ENCODE measurements at places on chromosomes 2 and 18.

- DNase-seq = no peak
These were observed 91.1 kb downstream of the TTC32 start for GRCh38 chr2:19810637-19811036.

DNA sequence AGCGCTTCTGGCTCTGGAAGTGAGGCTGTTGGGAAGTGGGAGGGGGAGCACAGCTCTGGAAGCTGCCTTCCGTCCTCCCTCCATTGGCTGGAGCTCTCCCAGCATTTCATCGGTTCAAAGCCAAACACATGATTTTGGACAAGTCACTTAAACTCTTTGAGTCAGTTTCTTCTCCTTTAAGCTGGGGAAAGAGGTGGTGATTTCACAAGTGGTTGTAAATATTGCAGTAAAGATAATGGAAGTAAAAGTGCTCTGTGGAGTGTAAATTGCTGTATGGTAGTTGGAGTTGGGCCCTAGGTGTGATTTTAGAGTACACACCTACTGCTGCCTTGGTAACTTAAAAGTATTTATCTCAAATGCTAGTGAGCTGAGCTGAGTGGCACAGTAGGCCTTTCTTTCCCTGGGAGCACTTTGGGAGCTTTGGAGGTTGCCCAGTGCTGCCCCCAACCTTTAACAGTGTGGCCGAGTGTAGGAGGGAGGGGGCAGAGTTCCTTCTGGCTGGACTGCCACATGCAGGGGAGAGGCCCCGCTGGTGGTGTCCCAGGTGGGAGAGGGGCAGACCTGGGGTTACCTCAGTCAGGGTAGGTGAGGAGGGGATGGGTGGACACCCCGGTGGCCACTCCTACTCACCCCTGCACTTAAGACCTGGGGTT is 54.7 kb downstream of the ASAP2 start:
- no peak for DNase-seq

DNA sequence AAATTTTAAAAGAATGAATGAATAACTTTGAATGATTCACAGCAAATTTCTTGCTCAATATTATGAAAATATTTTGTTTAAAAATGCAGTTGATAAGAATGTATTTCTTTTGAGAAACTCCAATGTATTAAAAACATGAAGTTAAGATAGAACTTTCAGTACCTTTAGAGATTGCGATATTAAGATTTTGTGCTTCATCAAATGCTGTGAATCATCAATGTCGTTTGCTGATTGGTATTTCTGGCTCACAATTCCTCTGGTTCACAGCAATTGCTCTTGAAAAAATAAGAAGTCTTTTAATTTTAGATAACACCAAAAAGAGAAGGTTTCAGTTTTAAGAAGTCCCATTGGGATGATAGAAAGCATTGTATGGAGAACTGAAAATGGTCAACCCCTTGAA is 228.7 kb downstream of the IKZF2 start:
- no peak for DNase-seq

- no peak for DNase-seq
These were observed 53.4 kb downstream of the CHN1 start for GRCh38 chr2:174951745-174952144.

GRCh38 chr2:120442923-120443571 is 97.1 kb downstream of the INHBB start:
- no peak for DNase-seq

DNA sequence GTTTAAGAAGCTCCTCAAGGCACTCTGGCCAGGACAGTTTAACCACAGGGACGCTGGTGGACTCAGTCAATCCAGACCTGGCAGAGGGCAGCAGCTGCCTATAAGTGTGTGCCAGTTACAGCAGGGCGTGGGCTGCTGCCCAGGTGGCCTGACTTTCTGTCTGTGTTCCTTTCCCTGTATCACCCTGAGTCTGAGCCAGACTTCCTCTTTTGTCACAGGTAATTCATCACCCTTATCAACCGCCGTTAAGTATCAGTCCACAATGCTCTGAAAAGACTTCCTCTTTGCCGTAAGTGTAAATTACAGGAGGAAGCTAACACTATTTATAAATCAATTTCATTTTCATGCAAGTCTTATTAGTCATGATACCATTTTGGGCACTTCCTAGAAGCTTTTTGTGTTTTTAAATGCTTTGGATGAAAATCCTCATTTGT is 7.0 kb downstream of the LPIN1 start:
- no peak for DNase-seq

GRCh38 chr18:62505669-62506494 is 16.9 kb upstream of the ZCCHC2 start:
- no peak for DNase-seq

DNA sequence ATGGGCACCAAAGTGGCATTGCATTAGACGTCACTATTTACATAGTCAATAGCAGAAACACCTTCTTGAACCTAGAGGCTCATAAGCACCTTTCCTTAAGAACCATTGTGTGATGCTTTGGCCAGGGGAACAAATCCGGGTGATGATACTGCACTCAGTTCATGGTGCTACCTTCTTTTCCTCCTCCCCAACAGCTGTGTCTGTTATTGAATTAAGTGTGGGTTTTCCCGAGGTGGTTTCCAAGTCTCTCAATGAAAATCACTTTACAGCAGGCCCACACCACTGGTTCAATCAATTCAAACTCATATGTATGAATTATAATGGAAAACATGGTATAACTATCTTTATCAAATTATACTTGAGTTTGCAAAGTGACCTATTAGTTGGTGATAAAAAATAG is 9.3 kb upstream of the EFEMP1 start:
- no peak for DNase-seq

DNA sequence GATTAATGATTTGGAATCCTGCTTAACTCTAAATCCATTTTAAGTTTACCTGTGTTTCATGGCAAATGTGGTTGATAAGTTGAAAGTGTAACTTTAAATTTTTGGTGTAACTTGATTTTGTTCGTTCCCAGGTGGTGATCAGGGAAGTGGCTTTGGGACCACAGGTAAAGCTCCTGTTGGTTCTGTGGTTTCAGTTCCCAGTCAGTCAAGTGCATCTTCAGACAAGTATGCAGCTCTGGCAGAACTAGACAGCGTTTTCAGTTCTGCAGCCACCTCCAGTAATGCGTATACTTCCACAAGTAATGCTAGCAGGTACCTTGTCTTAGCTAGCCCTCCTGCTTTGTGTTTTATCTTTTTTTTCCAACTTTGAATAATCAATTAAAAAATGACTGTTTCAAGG is 62.8 kb downstream of the AGFG1 start:
- no peak for DNase-seq

DNA sequence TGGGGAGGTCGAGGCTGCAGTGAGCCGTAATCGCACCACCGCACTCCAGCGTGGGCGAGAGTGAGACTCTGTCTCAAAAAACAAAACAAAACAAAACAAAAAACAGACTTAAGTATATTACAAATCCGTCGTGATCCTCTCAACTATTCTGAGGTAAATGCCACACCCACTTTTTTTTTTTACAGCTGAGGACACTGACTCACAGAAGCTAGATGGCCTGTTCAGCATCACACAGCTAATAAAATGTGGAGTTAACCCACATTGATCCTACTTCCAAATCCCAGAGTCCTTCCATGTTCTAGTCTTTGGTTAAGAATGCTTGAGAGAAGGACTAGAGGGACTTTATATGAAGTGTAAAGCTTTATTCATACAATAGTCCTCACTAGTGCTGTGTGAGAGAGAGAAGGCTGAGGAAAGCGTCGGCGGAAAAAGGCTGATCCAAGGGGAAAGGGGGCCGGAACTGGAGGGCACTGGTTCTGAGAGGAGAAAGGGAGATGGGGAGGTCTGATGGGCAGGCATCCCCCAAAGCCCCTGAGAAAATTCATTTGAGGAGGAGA is 627 bp downstream of the RNF25 start:
- DNase-seq = no peak

GRCh38 chr2:231970461-231970860 is 8.9 kb downstream of the DIS3L2 start:
- no peak for DNase-seq

- no peak for DNase-seq
These were observed 540.7 kb downstream of the TNS1 start for GRCh38 chr2:217462121-217462520.

DNA sequence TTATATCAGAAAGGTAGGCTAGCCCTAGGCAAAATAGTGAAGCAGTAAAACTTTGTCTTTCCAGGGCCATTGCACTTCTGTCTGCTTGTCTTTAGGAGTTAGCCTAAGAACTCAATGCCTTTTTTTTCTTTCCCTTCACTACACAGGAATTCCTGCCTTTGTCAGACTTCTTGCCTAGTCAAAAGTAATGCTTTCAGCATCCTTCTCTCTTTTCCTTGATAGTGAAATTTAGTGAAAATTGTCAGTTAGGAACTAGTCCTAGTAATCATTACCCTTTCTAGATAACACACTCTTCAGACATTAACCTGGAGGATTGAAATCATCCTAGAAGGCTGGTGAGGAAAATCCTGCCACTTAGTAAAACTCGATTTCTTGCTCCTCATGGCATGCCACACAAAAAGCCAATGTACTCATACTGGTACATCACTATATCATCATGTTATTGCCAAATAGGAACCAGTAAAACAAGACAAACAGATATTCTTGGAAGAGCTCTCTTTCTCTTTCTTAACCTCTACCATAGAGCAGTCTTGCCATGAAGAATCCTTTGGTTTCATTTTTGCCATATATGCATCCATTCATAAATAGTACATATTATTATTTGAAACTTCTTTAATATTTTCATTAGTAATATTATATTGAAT is 320.5 kb downstream of the CTNNA2 start:
- DNase-seq = no peak

Measured in cortex of kidney (tissue), 1 donor.